ENCODE measurements at places on chromosomes 12 and 14. TPM values are rescaled to one million over a fixed set of nuclear protein-coding genes. Genes with fewer than 3 reads are reported as not detected.

- H3K27me3 ChIP-seq, result peaks cover 3% of the 10 kb centered on the region
- no peak overlapping the region for H3K4me3 ChIP-seq
- H3K27ac ChIP-seq, result no peak overlapping the region
- no peak for DNase-seq
Observed at GRCh38 chr12:52323416-52324152, 2.4 kb upstream of the KRT83 start.

DNA sequence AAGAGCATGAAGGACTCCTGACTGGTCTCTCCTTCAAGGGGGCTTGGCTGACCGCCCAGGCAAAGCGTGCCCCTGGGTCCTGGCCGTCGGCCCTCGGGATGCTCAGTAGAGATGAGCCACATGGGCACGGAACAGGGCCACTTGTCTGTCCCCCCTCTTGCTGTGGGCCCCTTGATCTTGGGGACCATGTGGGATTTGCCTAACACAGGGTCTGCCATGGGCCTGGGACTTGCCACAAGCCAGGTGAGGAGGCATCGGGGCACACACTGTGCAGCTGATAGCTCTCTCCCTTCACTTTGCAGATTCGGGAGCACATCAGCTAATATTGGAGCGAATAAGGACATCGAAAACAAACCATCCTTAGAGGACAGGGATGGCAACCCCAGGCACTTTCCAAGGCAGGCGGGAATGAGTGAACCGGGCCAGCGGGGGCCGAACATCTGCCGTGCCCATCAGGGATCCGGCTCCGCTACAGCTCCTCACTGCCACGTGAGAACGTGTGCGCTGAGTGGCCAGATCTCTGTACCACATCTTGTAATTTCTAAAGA lies 88.1 kb downstream of the PIWIL1 start:
- H3K36me3 ChIP-seq, result no peaks in the 10 kb centered on the region
- H3K4me1 ChIP-seq, result no peaks in the 10 kb centered on the region
- no peaks in the 10 kb centered on the region for H3K27me3 ChIP-seq

GRCh38 chr14:32003585-32003984 lies 73.5 kb upstream of the ARHGAP5 start:
- no peaks in the 10 kb centered on the region for H3K36me3 ChIP-seq
- H3K4me1 ChIP-seq, result no peaks in the 10 kb centered on the region
- no peaks in the 10 kb centered on the region for H3K27me3 ChIP-seq
- no peak overlapping the region for H3K27ac ChIP-seq
- no peak for DNase-seq

- no peak overlapping the region for H3K4me3 ChIP-seq
- H3K36me3 ChIP-seq, result no peaks in the 10 kb centered on the region
- no peak overlapping the region for H3K27ac ChIP-seq
- peaks cover 17% of the 10 kb centered on the region for H3K4me1 ChIP-seq
Observed at GRCh38 chr12:103857164-103857563, 16.1 kb upstream of the NT5DC3 start.

- H3K27ac ChIP-seq, result no peak overlapping the region
- H3K4me3 ChIP-seq, result no peak overlapping the region
- no peaks in the 10 kb centered on the region for H3K36me3 ChIP-seq
- H3K27me3 ChIP-seq, result no peaks in the 10 kb centered on the region
Observed at GRCh38 chr14:25041898-25042297, 8.0 kb downstream of the STXBP6 start.

- no peaks in the 10 kb centered on the region for H3K4me1 ChIP-seq
- H3K27ac ChIP-seq, result no peak overlapping the region
- H3K4me3 ChIP-seq, result no peak overlapping the region
- H3K27me3 ChIP-seq, result no peaks in the 10 kb centered on the region
- DNase-seq, result no peak
Observed at GRCh38 chr12:102976609-102977280, 19.3 kb downstream of the ASCL1 start.

DNA sequence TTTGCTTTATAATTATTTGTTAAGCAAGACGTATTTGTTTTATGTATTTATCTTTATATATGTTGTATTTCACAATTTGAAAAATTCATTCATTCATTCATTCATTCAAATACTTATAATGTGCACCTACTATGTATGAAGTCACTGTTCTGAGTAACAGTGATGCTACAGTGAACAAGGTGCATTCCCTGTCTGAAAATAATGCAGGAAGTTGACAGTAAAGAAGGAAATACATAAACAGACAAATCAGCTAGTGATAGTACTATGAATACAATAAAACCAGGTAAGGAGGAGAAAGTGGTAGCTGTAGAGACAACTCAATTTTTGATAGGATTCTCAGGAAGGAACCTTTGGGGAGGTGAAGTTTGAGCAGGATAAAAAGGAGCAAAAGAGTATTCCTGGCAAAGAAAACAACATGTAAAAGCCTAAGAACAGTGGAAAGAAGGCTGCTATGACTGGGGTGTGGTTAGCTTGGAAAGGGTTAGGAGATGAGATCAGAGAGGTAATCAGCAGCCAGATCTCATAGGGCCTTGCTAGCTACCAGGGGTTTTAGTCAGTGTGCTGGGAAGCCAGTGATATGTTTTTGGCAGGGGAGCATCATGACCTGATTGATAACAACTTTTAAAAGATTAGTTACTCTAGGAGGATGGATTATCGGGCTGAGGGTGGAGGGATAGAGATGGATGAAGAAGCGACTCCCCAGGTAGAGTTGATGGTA lies 17.4 kb downstream of the BICDL1 start:
- no peaks in the 10 kb centered on the region for H3K27me3 ChIP-seq
- H3K36me3 ChIP-seq, result no peaks in the 10 kb centered on the region
- DNase-seq, result no peak
- no peak overlapping the region for H3K4me3 ChIP-seq

DNA sequence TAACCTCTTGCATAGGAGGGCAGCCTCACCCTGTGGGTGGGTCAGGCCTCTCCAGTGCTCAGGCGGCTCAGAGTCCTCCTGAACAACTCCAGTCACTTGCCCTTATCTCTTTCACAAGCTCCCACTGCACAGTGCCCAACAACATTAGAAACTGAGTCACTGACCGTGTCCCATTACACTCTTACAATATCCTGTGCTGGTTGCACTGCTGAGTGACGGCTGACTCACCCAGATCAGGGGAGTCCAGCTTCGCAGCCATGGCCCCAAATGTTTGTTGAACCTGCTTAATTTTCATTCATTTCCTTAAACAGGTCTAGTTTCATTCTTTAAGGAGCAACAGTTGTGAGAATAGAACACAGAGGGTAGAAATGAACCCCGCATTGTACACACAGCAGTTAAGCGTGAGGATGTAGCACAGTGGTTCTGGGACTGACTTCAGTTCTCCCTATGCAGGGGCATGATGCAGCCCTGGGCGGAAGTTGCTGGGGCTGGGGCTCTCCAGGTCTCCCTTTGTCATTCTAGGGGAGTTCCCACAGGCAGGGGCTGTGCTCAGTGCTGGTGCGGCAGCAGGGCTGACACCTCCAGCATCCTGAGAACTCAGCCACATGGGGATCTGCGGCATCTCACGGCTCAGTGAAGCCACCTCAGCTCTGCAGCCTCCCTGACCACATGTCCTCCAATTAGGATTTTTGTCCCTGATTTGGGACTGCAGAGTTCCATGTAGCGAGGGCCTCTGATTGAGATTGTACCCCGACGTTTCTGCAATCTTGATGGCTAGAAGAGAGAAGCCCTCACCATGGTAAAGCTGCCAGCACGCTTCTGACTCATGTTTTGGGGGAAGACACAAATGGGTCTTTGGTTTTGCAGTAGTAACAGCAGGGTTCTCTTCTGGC lies 16.1 kb downstream of the GPR68 start:
- no peaks in the 10 kb centered on the region for H3K27me3 ChIP-seq
- no peak for DNase-seq
- H3K4me3 ChIP-seq, result no peak overlapping the region

DNA sequence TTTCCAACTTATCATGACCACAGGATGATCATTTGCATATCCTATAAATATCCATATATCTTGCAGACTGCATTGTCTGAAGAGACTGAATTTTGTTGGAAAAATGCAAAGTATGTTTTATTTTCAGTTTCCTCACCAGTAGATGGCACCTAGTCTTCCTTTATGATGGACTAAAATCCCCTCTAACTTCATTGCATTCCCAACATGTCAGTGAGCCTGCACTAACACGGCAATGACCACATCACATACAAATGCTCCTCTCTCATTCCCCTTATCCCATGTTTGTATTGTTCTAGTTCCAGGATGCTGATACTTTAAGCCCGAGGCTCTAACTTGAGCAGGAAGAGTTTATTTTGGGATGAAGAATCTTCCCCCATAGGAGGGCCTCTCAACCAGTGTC lies 24.7 kb upstream of the MYBPC1 start:
- no peaks in the 10 kb centered on the region for H3K36me3 ChIP-seq
- no peak overlapping the region for H3K27ac ChIP-seq
- DNase-seq, result no peak
- no peak overlapping the region for H3K4me3 ChIP-seq

GRCh38 chr14:75650253-75651058 lies 10.2 kb downstream of the ERG28 start:
- DNase-seq, result no peak
- no peaks in the 10 kb centered on the region for H3K27me3 ChIP-seq
- H3K36me3 ChIP-seq, result peaks cover 1% of the 10 kb centered on the region
- H3K4me1 ChIP-seq, result peaks cover 38% of the 10 kb centered on the region
- H3K4me3 ChIP-seq, result no peak overlapping the region

Gene GYS2
- 15.5 TPM for total RNA-seq

GRCh38 chr14:26730929-26731618 lies 133.2 kb upstream of the NOVA1 start:
- no peak overlapping the region for H3K4me3 ChIP-seq
- H3K27me3 ChIP-seq, result no peaks in the 10 kb centered on the region
- no peaks in the 10 kb centered on the region for H3K4me1 ChIP-seq
- H3K27ac ChIP-seq, result no peak overlapping the region
- peak; percentile 32 for DNase-seq

GRCh38 chr12:6272300-6273204 lies 37.9 kb upstream of the PLEKHG6 start:
- no peak overlapping the region for H3K4me3 ChIP-seq
- peaks cover 6% of the 10 kb centered on the region for H3K4me1 ChIP-seq
- H3K27ac ChIP-seq, result no peak overlapping the region
- H3K36me3 ChIP-seq, result no peaks in the 10 kb centered on the region
- no peak for DNase-seq

GRCh38 chr14:75190023-75190422 lies 13.6 kb upstream of the TMED10 start:
- H3K36me3 ChIP-seq, result no peaks in the 10 kb centered on the region
- no peaks in the 10 kb centered on the region for H3K4me1 ChIP-seq
- no peak for DNase-seq
- H3K27me3 ChIP-seq, result no peaks in the 10 kb centered on the region

DNA sequence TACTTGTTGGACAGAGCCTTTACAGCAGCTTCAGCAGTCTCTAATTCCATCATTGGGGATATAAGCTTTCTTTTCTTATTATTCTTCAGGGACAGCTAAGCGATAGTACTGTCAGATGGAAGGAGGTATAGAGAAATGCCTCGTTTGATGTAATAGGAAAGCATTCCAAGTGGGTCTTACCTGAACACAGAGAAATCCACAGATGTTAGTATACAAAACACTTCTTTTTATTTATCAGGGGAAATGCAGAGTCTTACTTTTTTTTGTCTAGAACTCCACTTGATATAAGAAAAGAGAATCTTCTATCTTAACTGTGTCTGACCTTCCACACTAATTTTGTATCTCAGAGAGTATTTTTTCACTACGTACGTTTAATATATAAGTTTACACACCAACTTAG lies 1.9 kb downstream of the SYT1 start:
- no peak for DNase-seq
- no peak overlapping the region for H3K4me3 ChIP-seq
- H3K4me1 ChIP-seq, result peaks cover 10% of the 10 kb centered on the region
- H3K36me3 ChIP-seq, result no peaks in the 10 kb centered on the region
- H3K27ac ChIP-seq, result no peak overlapping the region

- H3K27ac ChIP-seq, result peak overlapping the region; percentile 72
- no peaks in the 10 kb centered on the region for H3K27me3 ChIP-seq
- no peak overlapping the region for H3K4me3 ChIP-seq
Observed at GRCh38 chr12:51976376-51977160, 25.1 kb downstream of the ACVR1B start.

DNA sequence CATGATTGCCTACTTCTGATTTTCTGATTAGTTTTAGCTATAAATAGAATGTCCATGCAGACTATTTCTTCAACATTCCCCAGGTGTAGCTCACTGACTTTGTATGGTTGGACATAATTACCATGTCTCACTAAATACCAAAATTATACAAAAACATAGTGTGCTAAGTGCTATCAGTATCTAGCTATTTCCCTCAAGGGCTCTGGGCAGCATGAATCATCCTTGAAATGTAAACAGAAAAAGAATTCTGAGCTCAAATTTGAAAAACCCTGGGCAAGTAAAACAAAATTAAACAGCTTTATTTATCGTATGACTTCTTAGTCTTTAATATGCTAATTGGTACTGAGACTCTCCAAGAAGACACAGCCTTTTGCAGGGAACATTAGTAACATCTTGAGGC lies 82.9 kb downstream of the SPATA7 start:
- no peak overlapping the region for H3K27ac ChIP-seq
- H3K4me3 ChIP-seq, result no peak overlapping the region
- no peaks in the 10 kb centered on the region for H3K27me3 ChIP-seq
- DNase-seq, result no peak

GRCh38 chr12:67754933-67755697 lies 106.6 kb downstream of the DYRK2 start:
- no peak for DNase-seq
- H3K4me3 ChIP-seq, result no peak overlapping the region
- no peak overlapping the region for H3K27ac ChIP-seq
- H3K36me3 ChIP-seq, result no peaks in the 10 kb centered on the region
- no peaks in the 10 kb centered on the region for H3K27me3 ChIP-seq

Gene RASSF8
- total RNA-seq, result 4.2 TPM

GRCh38 chr12:70962226-70962794 lies 41.8 kb upstream of the PTPRR start:
- no peak for DNase-seq
- no peak overlapping the region for H3K27ac ChIP-seq
- no peaks in the 10 kb centered on the region for H3K4me1 ChIP-seq
- H3K27me3 ChIP-seq, result no peaks in the 10 kb centered on the region
- H3K4me3 ChIP-seq, result no peak overlapping the region

DNA sequence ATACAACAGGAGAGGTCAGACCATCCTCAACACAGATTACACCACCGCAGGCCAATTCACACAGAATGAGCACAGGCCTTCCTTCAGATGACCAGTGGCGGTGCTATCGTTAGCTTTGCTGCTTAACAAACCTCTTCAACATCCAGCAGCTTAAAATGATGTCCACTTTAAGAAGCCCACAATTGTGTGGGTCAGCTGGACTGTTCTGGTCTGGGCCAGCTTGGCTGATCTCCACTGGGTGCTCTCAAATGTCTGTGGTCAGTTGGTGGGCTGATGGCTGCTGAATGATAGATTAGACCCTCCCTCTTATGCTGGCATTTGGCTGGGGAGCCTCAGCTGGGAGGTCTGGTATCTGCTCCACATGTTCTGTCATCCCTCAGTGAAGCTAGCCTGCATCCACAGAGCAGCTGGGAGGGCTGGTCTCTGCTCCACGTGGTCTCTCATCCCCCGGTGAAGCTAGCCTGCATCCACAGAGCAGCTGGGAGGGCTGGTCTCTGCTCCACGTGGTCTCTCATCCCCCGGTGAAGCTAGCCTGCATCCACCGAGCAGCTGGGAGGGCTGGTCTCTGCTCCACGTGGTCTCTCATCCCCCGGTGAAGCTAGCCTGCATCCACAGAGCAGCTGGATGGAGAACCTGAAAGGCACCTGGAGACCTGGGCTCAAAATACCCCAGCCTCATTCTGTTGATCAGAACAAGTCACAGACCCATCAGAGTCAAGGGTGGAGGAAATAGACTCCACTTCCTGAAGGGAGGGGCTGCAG lies 203.6 kb upstream of the DIO3 start:
- H3K36me3 ChIP-seq, result no peaks in the 10 kb centered on the region
- H3K4me1 ChIP-seq, result no peaks in the 10 kb centered on the region
- DNase-seq, result no peak
- H3K27me3 ChIP-seq, result no peaks in the 10 kb centered on the region
- H3K4me3 ChIP-seq, result no peak overlapping the region

Gene P2RX2
- not detected for total RNA-seq

All from liver (tissue), 10 donors.